ENCODE measurements at places on chromosomes 4 and X. TPM values are rescaled to one million over a fixed set of nuclear protein-coding genes. Genes with fewer than 3 reads are reported as not detected.

- peak overlapping the region; percentile 76 for H3K27ac ChIP-seq
- peaks cover 25% of the 10 kb centered on the region for H3K4me1 ChIP-seq
- no peaks in the 10 kb centered on the region for H3K27me3 ChIP-seq
- DNase-seq, result no peak
- H3K36me3 ChIP-seq, result no peaks in the 10 kb centered on the region
Observed at GRCh38 chr4:151689211-151689991, 71.4 kb downstream of the GATB start.

- H3K4me3 ChIP-seq, result no peak overlapping the region
- H3K4me1 ChIP-seq, result peaks cover 13% of the 10 kb centered on the region
- no peak for DNase-seq
- H3K27ac ChIP-seq, result no peak overlapping the region
- peaks cover 1% of the 10 kb centered on the region for H3K36me3 ChIP-seq
Observed at GRCh38 chr4:20528508-20528907, 171.8 kb upstream of the PACRGL start.

Gene ASB5
- not detected for total RNA-seq

GRCh38 chrX:129786210-129786651, 6.5 kb downstream of the SASH3 start:
- no peaks in the 10 kb centered on the region for H3K36me3 ChIP-seq
- no peak for DNase-seq
- no peaks in the 10 kb centered on the region for H3K4me1 ChIP-seq
- H3K27me3 ChIP-seq, result no peaks in the 10 kb centered on the region
- no peak overlapping the region for H3K4me3 ChIP-seq

DNA sequence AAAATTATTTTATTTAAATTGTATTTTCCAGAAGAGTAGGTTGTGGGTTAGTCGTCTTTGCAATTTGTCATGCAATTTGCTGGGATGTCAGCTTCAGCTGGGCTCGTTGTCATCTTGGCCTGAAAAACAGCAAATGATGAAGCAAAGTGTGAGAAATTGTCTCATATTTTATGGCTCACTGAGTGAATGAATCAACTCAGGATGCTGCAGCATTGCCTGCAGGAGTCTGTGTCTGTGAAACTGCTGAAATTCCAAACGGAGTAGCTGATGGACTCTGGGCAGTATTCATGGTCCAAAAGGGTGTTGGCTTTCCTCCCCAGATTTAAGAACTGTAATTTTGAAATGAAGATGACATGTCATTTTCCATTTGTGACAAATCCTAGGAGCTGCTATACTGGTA, 37.2 kb downstream of the CXCL8 start:
- no peak overlapping the region for H3K27ac ChIP-seq
- peaks cover 9% of the 10 kb centered on the region for H3K4me1 ChIP-seq
- H3K36me3 ChIP-seq, result no peaks in the 10 kb centered on the region
- no peak overlapping the region for H3K4me3 ChIP-seq
- peak; percentile 47 for DNase-seq

Gene MAGEB17
- total RNA-seq, result 0.58 TPM

- no peaks in the 10 kb centered on the region for H3K27me3 ChIP-seq
- no peaks in the 10 kb centered on the region for H3K36me3 ChIP-seq
- H3K4me1 ChIP-seq, result no peaks in the 10 kb centered on the region
Observed at GRCh38 chrX:27680726-27681125, 90.6 kb downstream of the DCAF8L2 start.

Gene CSAG3
- total RNA-seq, result not detected

Gene MGST2
- total RNA-seq, result 39.0 TPM
